ENCODE measurements at places on chromosomes 11 and 22. TPM values are rescaled to one million over a fixed set of nuclear protein-coding genes. Genes with fewer than 3 reads are reported as not detected.

GRCh38 chr11:125062931-125063428 is at the start of gene SLC37A2:
Gene SLC37A2, plus strand, starts transcription at chr11:125063305. Its CDS starts 63 bp downstream, at chr11:125063368.
- peak; percentile 69 for DNase-seq

GRCh38 chr11:70077411-70078094 is 564 bp upstream of the ANO1 start:
- DNase-seq: no peak

- no peak for DNase-seq
Observed at GRCh38 chr11:494761-495536, 12.1 kb downstream of the RNH1 start.

GRCh38 chr22:35539487-35539886 is 1.1 kb upstream of the RASD2 start:
- DNase-seq: no peak

DNA sequence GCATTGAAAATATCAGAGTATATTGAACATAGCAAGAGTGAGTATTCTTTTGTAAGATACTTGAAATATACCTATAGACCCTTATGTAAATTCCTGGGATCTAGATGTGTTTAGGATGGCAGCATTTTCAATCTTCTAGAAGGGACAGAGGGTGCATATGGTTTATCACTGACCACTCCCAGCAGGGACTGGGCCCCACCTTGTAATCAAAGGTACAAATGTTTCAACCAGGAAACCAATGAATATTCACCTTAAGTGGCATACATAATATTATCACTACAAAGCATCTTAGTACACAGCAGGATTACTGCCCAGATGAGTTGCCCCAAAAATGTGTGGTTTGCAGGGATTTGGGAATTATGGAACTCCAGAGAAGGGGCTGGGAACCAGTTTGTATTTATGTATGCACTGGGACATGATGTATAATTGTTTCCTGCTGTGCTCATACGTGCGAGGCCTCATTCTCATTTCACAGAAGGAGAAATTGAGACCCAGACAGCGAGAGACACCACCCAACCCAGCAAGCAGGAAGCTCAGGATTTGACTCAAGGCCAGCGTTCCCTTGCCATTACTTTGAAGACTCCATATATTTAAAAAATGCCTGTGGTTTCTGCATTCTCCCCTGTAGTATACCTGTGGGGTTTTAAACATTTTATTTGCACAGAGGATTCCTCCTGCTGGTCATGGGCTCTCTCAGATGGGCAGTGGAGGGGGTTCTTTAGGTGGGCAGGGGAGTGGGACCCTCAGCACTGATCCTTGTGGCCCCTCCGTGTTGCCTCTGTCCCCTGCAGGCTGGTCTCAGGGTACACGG is 5.2 kb downstream of the APOL4 start:
- no peak for DNase-seq

GRCh38 chr11:27462543-27462942 is 10.0 kb downstream of the LGR4 start:
- DNase-seq: no peak

GRCh38 chr11:96145163-96145585 is 197.8 kb downstream of the MAML2 start:
- no peak for DNase-seq

GRCh38 chr11:6733326-6734275 is 38.2 kb downstream of the OR2AG2 start:
- DNase-seq: no peak

DNA sequence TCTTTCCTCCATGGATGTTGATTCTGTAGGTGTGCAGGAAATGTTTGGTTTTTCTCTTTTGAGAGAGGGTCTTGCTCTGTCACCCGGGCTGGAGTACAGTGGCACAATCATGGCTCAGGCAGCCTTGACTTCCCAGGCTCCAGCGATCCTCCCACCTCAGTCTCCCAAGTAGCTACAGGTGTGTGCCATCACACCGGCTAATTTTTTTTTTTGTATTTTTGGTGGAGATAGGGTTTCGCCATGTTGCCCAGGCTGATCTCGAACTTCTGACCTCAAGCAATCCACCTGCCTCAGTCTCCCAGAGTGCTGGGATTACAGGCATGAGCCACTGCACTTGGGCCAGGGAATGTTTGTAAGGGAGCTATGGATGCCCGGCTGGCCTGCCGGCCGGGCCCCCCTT is 4.5 kb downstream of the PRR5 start:
- no peak for DNase-seq

- no peak for DNase-seq
Observed at GRCh38 chr22:50473088-50473487, 1.7 kb downstream of the SBF1 start.

Gene GAL3ST3
- 99.2 TPM for total RNA-seq

Gene TNNI2
- not detected for total RNA-seq

Gene OR5A1
- not detected for total RNA-seq

Gene KLHL35
- total RNA-seq: 3.6 TPM

Gene UEVLD
- 36.7 TPM for total RNA-seq

Gene TSSK2
- total RNA-seq: not detected
